ENCODE measurements at places on chromosomes 2 and 18.

GRCh38 chr2:218067523-218067922 is 1.5 kb upstream of the RUFY4 start:
- peak; percentile 67 for DNase-seq

GRCh38 chr18:36708366-36708765 is 120.4 kb downstream of the TPGS2 start:
- no peak for DNase-seq

- no peak for DNase-seq
Observed at GRCh38 chr18:55261253-55261652, 302.0 kb upstream of the CCDC68 start.

GRCh38 chr2:222622910-222623309 is 33.0 kb downstream of the FARSB start:
- DNase-seq = no peak

DNA sequence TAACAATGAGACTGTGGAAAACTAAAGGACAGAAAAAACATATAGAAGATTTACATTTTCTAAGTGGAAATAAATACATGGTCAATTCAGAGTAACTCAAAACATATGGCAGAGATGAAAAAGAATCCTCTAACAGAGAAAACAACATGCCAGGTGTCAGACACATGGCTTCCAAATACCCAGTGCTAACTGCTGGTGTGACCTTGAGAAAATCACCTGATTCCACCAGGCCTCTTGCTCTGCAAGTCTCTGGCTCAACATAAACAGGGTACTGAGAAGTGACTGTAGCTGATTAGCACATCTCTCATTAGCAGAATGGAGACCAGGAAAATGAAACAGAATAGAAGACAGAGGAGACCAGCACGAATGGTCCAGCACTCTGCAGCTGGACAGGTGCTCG is 210.8 kb downstream of the HNMT start:
- DNase-seq = no peak

DNA sequence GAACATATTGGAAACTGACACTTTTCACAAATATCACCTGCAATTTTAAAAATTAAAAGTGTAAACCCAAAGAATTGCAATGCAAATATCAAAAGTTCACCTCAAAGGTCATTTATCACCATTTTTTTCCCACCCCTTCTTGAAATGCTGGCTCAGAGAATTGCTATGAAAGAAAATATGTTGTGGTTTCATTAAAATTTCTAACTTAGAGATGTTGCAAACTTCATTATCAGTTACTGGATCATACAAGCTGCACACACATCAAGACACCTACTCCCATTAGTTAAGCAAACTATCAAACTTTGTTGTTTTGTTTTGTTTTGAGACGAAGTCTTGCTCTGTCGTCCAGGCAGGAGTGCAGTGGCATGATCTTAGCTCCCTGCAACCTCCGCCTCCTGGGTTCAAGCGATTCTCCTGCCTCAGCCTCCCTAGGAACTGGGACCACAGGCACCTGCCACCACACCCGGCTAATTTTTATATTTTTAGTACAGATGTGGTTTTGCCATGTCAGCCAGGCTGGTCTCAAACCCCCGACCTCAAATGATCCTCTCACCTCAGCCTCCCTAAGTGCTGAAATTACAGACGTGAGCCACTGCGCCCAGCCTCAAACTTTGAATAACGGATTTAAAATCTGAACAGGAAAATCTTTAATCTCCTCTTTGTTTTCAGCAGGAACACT is 37.0 kb downstream of the STK39 start:
- DNase-seq = no peak

DNA sequence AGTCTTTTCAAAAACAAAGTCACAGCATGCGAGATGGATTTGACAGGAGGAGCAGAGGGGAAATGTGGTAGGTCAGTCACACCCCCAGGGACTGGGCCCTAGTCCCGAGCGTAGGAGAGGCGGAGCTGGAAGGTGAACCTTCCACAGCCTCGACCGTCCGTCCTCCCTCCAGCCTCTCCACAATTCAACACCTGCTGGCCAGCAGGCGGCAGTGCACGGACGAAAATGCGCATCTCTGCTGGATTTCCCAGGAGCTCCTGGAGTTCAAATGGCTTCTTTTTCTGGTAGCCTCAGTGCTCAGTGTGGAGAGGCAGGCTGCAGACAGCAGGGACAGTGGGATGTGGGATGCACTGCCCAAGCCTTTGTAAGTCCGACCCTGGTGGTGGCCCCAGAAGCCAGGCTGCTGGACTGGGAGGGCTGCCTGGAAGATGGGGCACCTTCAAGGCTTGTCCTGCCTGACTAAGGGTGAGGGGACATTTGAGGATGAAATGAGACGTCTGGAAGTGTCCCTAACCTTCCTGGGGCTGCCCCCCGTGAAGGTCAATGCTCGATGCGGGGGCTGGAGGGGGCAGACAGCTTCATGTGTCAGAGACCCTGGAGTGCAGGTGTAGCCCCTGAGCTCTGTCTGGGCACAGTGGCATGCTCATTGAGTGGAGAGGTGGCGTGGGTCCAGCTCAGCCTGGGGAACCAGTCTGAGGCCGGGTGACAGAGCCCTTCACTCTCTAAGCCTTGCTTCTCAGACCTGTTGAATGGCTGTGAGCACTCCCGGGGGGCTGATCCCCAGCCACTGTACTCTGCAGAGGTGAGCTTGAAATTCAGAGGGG is 189.5 kb downstream of the TFCP2L1 start:
- no peak for DNase-seq

GRCh38 chr2:156322051-156322685 is 10.4 kb downstream of the NR4A2 start:
- no peak for DNase-seq

DNA sequence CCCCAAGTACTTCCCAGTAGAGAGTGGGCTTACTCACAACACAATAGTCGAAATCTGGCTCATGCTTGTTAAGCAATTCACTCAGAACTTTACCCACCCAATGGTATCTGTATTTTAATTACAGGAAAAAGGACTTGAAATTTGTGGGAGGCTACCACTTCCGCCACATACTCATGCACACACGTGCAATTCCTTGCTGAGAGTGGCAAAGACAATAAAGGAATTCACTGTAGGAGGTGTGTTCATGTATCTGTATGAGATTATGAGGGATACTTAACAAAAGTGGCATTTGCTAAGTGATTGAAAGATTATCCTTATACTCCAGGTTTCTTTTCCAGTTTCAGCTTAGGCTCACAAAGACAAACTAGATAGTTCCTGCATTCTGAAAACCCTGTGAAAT is 14.9 kb upstream of the LYPD6 start:
- no peak for DNase-seq

GRCh38 chr2:170582751-170583463 is 132.2 kb upstream of the SP5 start:
- no peak for DNase-seq

DNA sequence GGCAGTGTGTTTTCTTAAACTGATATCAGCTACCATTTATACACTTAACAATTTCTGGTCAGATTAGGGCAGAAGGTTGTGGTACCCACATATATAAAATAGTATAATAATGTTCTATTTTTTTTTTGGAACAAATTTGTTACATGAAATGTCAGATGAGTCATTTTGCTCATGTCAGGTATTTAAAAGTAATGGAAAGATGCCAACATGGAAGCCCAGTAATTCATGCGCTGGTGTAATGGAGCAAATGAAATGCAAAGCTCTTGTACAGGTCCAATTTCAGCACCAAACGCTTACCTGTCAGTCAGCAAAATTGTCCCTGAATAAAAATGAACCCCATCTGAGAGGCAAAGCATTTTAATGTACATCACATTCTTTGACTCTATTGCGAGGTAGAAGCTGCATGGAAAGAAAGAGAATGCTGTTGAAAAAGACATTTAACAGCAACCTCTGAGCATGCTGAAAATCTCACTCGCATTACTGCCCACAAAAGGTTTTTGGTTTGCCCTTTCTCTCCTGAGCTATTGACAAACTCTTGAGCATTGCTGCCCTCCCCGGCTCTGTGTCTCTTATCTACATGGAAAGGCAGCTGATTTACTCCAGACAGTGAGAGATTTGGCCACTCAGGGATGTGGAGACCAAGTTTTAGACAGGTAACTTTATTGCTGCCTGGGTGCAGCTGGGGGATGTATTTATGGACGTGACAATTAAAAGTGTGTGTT is 217.5 kb downstream of the CAMKMT start:
- no peak for DNase-seq

GRCh38 chr2:23409248-23409647 is 24.3 kb downstream of the KLHL29 start:
- peak; percentile 24 for DNase-seq

GRCh38 chr18:45689396-45689795 is 34.6 kb upstream of the SLC14A1 start:
- peak; percentile 40 for DNase-seq

- DNase-seq = no peak
Observed at GRCh38 chr2:219748671-219749570, 121.5 kb downstream of the SLC4A3 start.

DNA sequence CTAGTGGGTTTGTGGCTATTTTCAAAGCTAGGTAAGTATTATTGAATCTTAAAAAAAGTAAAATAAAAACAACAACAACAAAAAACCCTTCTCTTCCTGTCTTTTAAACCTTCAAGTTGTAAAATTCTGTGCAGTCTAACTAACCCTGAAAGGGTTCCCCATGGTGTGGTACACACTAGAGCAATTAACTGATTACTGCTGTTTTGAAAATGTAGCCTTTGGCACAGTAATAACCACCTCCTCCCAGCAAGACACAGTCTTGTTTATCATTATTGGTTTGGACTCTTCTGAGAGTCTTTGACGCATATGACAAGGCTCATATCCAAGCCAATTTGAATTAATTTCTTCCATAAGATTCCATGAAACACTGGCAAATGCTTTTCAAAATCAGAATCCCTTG is 2184.6 kb upstream of the PIK3C3 start:
- DNase-seq = no peak

GRCh38 chr2:128195435-128195984 is 104.5 kb downstream of the UGGT1 start:
- no peak for DNase-seq

- no peak for DNase-seq
Observed at GRCh38 chr2:46837704-46838103, 77.9 kb downstream of the MCFD2 start.

DNA sequence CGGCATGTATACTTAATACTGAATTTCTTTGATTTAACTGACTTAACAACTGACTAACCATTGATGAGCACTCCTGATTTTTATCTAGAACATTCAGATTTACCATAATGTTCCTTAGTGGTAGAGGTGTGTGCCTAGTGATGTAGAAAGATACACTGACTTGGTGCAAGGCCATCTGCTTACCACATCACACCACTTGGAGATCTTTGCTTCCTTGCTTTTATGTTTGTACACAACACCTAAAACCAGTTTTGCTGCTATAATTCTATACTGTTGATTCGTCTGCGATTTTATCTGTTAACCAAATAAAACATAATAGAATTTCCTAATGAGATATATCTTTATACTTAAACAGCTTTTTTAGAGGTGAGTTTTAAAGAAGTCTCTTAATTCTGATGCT is 3.9 kb upstream of the FARP2 start:
- no peak for DNase-seq

DNA sequence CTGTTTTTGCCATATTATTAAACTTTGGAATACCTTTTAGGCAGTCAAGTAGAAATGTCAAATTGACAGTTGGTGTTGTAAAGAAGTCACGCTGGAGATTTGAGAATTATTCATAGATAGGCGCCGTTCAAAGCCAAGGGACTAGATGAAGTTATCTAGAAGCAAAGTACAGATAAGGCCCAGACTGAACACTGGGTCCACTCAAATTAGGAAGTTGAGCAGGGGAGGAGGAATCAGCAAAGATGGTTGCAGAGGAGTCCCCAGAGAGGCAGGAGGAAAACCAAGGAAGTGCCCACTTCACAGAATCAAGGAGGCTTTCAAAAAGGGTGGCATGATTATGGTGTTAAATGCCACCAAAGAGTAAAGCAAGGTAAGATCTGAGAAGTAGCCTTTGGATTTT is 9.6 kb upstream of the ALS2 start:
- DNase-seq = no peak
